ENCODE measurements at places on chromosomes 2 and 18. TPM values are rescaled to one million over a fixed set of nuclear protein-coding genes. Genes with fewer than 3 reads are reported as not detected.

The SRD5A2 gene
- total RNA-seq: 0.06 TPM

The CACNB4 gene
- 15.1 TPM for total RNA-seq

The RTN4 gene
- 240 TPM for total RNA-seq

The AMER3 gene
- total RNA-seq: 0.23 TPM
